CD4-positive, alpha-beta T cell treated with Interleukin-12 subunit alpha and Interleukin-12 subunit beta, for 1 hour (primary cell): ENCODE measurements at places on chromosomes 5 and 9.

DNA sequence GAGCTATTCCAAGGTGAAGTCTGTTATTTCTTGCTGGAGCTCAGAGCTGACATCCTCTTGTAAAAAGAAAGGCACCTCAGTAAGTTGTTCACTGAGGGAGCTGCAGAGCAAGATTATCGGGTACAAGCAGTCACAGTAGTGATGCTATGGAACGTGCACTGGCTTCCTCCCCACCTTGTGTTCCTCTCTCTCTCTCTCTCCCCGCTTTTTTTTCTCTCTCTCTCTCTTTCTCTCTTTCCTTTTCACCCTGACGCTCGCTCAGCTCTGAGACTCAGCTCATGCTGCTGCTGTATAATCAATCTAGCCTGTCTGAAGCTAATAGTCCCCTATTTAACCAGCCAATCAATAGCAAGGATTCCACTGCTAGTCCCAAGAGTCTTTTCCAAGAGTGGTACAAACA lies 587.6 kb upstream of the CDH18 start:
- no peak for DNase-seq

- no peak for DNase-seq
Measured at GRCh38 chr9:116763770-116764169, 76.7 kb downstream of the TRIM32 start.

DNA sequence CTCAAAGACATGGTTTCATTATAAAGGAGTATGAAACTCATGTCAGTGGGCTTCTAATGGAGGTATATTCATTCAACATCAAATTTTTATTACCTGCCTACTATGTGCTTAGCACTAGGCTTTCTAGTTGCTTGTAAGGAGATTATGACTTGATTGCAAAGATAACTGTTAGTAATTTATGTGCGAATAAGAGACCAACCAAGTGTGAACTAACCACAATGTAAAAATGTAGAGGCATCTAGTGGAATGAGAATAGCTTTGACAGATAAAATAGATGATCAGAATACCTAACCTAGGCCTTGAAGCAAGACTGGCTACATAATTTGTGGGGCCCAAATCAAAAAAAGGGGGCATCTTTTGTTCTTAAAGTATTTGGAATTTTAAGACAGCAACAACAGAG lies 13.0 kb upstream of the PPP2R2B start:
- no peak for DNase-seq

DNA sequence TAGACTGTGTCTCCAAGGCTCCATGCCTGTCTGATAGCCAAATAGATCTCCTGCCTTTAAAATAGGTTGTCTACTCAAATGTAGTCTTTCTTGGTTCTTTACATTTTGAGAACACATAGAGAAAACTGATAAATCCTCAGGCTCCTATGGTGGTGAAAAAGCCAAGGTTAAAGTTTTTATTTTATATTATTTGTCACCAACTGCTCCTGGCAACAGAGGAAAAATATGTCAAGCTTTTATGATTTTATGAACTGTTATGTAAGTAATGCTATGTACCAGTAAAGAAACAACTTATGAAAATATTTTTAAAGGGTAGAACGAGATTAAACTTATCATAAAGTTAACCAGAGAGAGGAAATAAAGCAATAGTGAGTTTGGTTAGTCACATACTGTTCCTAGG lies 222.8 kb downstream of the NR2F1-AS1 start:
- no peak for DNase-seq

DNA sequence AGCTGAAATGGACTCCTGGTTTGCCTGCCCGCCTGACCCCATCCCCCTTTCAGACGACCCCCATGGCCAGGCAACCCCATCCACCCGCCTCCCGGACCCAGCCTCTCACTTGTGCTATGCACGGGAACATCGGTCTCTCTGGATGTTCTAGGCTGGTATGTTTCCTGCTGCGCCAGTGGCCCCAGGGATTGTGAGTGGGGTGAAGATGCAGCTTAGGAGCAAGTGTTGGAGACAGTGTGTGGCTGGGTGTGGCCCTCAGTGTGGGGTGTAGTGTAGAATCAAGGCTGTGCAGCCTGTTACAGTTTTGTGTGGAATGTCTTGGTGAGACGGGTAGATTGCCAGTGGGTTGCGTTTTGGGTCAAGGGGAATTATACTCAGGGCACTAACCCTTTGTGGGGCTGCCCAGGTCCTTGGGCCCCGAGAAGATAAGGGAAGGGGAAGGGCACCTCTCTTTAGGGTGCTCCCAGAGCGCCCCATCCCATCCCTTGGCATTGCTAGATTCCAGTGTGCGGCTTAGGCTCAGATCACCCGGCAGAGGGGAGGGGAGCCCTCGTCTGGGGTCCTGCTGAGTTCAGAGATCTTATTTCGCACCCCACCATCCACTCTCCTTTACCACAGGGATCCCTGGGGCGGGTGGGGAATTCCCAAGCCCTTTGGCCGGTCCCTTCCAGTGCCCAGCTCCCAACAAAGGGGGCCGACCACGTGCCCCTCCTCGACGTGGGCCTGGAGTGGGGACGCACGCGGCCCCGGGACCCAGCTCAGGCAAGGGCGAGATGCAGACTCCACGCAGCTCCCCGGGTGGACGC lies 4.6 kb downstream of the IER5L start:
- no peak for DNase-seq

GRCh38 chr5:44387921-44388320 lies 1.3 kb downstream of the FGF10 start:
- DNase-seq: no peak

DNA sequence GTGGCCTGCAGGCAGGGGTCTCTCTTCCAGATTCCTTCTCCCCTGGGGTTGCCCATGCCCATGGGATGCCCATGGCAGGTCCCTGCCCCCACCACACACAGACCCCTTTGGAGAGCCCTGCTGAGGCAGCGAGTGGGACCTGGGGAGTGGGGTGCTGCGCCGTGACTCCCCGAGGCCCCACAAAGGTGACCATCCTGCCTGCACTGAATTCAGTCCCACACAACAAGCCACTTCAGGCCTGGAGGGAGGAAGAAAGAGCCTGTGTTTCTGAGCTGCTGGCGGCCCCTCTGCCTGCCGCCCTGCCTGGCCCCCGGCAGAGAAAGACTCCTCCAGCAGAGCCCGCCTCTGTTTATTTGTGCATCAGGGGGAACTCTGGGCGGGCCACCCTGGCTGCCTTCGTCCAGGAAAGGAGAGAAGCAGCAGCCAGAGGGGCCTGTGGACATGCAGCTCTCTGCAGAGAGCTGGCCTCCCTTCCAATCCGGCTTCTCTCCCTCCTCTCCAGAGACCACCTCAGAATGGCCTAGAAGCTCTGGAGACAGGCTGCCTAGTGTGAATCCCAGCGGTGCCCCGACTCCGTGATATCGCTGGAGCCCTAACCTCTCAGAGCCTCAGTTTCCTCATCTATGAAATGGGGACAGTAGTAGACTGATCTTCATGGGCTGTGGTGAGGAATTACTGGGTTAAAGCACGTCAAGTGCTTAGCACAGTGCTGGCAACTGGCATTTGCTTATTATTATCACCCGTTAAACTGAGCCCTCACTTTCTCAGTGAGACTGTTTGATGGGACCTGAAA lies 72.9 kb downstream of the COL27A1 start:
- no peak for DNase-seq

GRCh38 chr9:77961541-77961940 lies 70.1 kb downstream of the GNAQ start:
- no peak for DNase-seq

GRCh38 chr9:34996905-34997279 lies 7.3 kb downstream of the DNAJB5 start:
- DNase-seq: no peak

DNA sequence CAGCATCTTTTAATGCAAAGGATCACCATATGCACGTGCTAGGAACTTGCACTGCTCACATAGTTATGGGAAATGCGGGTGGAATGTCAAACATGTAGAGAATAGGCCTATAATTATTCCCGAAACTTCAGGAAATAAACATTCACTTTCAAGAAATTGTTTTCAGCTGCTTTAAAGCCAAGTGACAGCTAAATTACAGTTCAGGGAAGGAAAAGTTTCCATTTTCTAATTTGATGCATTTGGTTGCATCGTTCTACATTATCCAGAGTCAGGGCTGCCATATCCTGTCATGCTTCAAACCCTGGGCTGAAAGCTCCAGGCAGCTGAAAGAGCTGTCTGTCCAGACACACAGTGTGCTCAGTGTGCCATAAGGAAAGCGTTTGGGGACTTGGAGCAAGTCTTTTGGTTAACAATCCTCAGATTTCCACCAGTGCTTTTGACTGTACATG lies 518.1 kb downstream of the CSNK1G3 start:
- no peak for DNase-seq

- DNase-seq: no peak
Measured at GRCh38 chr9:126348911-126349550, 22.4 kb downstream of the MVB12B start.
